ENCODE measurements at places on chromosomes 12 and 14.

GRCh38 chr12:124491856-124492420 is 75.5 kb downstream of the NCOR2 start:
- no peak for DNase-seq

GRCh38 chr12:29241821-29242591 is 92.9 kb downstream of the FAR2 start:
- DNase-seq = no peak

GRCh38 chr12:47820631-47821345 is 1.1 kb upstream of the HDAC7 start:
- no peak for DNase-seq

DNA sequence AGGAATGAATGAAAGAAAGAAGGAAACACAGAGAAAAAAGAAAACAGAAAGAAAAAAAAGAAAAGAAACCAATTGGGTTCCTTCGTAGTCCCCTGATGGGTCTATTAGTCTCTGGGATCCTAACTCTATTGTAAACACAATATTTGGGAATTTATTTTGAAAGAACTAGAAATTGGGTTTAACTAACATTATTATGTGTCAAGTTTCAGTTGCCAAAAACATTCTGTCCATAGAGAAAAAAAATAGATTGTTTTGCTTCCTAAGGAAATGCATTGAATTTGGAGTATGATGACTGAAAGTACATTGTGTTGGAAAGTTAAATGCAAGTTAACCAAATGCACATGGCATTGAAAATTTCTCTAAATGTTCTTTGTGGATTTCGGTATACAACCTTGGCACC is 52.8 kb upstream of the PPP1R12A start:
- no peak for DNase-seq

- DNase-seq = no peak
Observed at GRCh38 chr12:106109168-106109910, 29.4 kb downstream of the NUAK1 start.

- DNase-seq = no peak
Observed at GRCh38 chr12:104577581-104577981, 120.8 kb downstream of the CHST11 start.

- no peak for DNase-seq
Observed at GRCh38 chr12:16949871-16950667, 344.1 kb upstream of the LMO3 start.

GRCh38 chr14:104974146-104974541 is 4.0 kb downstream of the AHNAK2 start:
- no peak for DNase-seq

DNA sequence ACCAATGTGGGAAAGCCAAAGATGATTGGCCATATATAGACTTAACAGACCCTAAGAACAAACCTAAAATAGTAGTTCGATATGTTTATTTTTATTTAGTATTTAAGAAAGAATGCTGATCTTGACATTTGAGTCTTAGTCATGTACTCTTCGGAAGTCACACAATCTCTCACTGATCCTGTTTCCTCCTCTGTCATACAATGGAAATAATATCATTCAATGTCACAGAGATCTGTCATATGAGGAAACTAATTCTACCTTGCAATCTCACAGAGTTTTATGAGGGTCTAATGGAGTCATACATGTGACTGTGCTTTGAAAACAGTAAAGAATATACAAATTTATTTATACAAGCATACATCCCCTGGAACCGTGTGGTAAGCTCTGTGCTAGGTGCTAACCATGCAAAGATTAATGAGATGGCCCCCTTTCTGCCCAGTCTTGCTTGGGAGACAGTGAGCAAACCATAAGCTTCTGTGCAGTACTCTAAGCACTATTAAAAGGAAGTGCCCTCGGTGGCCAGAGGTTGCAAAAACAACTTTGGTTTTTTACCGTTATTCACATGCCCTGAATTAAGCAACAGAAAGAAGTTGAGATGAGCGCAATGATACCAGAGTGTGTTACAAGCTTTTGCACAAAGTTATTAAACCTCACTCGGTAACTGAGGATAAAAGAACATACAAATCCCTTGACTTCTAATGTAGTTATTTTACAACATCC is 1.7 kb upstream of the LIN7A start:
- DNase-seq = no peak

DNA sequence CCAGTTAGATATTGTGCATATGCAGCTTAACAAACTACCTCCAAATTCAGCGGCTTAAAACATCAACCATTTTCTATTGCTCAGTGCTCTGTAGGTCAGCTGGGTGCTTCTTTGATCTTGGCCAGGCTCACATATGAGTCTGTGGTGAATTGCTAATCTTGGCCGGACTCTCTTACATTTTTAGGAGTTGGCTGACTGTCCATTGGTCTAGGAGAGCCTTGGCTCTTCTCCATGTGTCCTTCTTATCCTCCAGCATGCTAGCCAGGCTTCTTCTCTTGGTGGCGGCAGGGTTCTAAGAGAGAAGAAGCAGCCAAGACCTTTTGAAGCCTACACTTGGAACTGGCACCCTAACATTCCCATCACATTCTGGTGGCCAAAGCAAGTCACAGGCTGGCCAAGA is 174.3 kb upstream of the PWP1 start:
- no peak for DNase-seq

DNA sequence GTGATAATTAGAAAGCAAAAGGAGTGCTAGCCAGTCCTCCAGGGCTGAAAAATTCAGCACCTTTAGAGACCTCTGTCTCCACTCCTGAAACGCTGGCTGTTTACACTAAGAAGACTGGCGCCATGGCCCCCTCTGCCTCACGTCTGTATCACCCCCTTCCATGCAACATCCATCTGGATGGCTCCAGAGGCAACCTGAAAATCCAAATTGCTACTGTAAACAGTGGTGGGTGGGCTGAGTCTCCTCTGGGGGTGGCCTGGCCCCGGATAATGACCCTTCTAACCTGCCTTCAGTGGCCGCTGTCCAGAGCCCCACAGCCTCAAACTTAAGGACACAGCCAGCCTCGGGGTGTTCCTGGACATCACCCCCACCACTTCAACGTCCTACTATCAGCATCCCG is 1.4 kb downstream of the PRKD1 start:
- no peak for DNase-seq

DNA sequence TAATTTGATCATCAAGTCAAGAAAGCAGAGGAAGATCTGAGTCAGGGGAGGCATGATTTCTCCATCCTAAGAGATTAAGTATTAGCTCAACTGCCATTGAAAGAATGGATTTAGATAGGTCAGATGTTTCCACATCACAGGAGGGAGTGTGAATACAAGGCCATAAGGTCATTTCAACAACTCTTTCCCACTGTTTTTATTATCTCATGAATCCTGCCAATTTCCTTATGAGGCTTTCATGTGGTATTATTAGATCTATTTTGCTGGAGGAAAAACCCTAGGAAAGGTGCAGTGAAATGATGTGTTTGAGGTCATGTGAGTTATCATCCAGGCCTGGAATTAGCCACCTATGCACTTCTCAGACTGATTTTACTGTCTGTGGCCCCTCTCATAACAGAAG is 269.0 kb downstream of the NOVA1 start:
- no peak for DNase-seq

DNA sequence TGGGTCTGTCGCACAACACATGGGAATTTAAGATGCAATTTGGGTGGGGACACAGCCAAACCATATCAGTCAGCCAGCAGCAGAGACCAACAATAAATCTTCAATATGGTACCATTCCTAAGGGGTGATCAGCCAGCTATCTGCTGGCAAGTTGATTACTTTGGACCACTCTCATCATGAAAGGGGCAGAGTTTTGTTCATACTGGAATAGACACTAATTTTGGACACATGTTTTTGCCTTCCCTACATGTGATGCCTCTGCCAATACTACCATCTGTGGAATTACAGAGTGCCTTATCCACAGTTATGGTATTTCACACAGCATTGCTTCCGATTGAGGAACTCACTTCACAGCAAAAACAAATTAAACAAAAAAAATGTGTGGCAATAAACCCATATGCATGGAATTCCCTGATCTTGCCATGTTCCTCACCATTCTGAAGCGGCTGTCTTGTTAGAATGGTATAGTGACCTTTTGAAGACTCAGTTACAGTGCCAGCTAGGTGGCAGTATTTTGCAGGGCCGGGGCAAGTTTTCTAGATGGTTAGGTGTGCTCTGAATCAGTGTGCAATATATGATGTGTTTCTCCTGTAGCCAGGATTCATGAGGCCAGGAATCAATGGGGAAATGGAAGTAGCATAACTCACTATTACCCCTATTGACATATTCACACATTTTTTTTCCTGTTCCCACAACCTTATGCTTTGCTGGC is 179.0 kb upstream of the IGF1 start:
- no peak for DNase-seq

DNA sequence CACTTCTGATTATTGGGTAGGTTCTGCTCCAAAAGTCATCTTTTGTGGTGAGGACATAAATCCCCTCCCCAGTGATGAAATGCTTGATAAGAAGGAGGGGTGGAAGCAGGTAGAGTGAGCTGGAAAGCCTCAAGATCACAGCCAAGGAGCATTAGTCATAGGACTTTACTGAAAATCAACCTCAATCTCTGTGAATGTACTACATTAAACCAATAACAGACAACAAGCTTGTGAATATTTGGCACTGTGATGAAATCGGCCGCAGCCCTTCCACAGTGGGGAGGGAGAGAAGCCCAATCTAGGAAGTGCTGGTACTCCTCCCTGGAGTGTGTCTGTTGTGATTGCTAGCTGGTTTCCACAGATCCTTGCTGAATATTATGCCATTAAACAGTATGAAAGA is 41.2 kb upstream of the PTCSC3 start:
- DNase-seq = no peak

GRCh38 chr12:91947459-91947858 is 198.2 kb downstream of the BTG1 start:
- peak; percentile 76 for DNase-seq

GRCh38 chr12:93751864-93752610 is 74.9 kb downstream of the CRADD start:
- no peak for DNase-seq

GRCh38 chr12:25251769-25252168 is 1.0 kb upstream of the KRAS start:
- no peak for DNase-seq

GRCh38 chr12:127133675-127134335 is 1133.2 kb upstream of the TMEM132C start:
- no peak for DNase-seq

Measured in B cell (primary cell).